Renal cortical epithelial cell (primary cell): ENCODE measurements at places on chromosomes 2 and 18. TPM values are rescaled to one million over a fixed set of nuclear protein-coding genes. Genes with fewer than 3 reads are reported as not detected.

The DDX1 gene
- total RNA-seq = 101 and 130 TPM in 2 replicates

- DNase-seq = no peak
Measured at GRCh38 chr2:152453129-152453911, 118.3 kb downstream of the FMNL2 start.

- no peak for DNase-seq
Measured at GRCh38 chr2:50018292-50018691, 864.0 kb upstream of the FSHR start.

- DNase-seq = peak; percentile 66
Measured at GRCh38 chr2:100733391-100734187, 86.3 kb upstream of the NPAS2 start.
